CD4-positive, CD25-positive, alpha-beta regulatory T cell (primary cell): ENCODE measurements at places on chromosomes 13 and 19. TPM values are rescaled to one million over a fixed set of nuclear protein-coding genes. Genes with fewer than 3 reads are reported as not detected.

GRCh38 chr13:30615481-30615865 is 2.2 kb upstream of the USPL1 start:
- H3K27ac ChIP-seq, result peak overlapping the region; percentile 99
- H3K4me3 ChIP-seq, result peak overlapping the region; percentile 98

Gene KLK14
- 0.35 TPM for total RNA-seq

DNA sequence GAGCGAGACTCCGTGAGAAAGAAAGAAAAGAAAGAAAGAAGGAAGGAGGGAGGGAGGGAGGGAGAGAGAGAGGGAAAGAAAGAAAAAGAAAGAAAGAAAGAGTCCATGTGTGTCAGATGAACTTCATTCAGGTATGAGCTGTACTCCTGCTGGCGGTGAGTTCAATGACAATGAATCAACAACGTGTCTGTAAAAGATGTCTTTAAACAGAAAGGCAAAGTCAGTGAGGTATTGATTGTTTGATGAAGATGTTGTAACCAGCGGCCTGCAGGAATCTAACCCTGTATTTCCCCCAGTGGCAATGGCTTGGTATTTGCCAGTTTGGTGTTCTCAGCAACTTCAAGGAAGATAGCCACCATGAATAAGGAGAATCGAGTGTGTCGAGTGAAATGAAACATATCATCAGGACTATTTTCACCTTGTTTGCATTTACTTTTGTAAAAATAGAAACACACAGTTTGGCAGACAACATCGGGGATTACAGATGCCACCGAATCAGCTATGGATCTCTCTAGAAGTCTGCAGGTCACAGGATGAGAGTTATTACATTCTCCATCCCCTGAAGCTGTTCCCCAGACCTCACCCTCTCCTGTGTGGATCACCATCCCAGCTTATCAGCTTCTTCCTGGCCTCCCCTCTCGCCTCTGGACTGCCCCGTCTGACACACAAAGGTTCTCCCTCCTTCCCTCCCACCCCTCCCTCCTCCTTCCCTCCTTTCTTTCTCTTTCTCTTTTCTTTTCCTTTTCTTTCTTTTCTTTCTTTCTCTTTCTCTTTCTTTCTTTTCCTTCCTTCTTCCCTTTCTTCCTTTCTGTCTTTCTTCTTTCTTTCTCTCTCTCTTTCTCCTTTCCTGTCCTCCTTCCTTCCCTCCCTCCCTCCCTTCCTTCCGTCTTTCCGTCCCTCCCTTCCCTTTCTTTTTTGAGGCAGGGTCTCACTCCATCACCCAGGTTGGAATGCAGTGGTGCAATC is 8.2 kb upstream of the SBK3 start:
- H3K27me3 ChIP-seq, result no peaks in the 10 kb centered on the region
- no peak overlapping the region for H3K27ac ChIP-seq
- H3K4me3 ChIP-seq, result no peak overlapping the region
- H3K36me3 ChIP-seq, result no peaks in the 10 kb centered on the region

- H3K27me3 ChIP-seq, result no peaks in the 10 kb centered on the region
- DNase-seq, result no peak
- peaks cover 17% of the 10 kb centered on the region for H3K36me3 ChIP-seq
These were observed 1.3 kb downstream of the TPP2 start for GRCh38 chr13:102598061-102598460.

Gene DZIP1
- total RNA-seq, result not detected

DNA sequence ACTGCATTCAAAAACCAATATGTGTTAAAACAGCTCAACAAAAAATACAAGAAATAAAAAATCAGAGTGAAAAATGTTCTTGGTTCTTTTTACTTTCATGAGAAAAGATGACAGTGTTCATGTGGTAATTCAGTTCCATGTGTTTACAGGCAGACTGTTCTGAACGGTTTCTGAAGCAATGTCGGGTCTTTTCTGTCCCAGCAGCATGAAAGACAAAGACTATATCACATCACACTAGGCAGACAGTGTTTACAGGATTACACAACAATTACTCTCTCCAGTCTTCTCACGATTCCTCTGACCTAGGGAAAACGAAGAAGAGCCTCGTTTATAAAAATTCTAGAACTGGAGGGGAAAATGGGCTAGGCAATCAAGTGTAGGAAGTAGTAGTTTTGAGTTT is 83.4 kb downstream of the UBL3 start:
- peaks cover 50% of the 10 kb centered on the region for H3K36me3 ChIP-seq
- no peak overlapping the region for H3K27ac ChIP-seq
- H3K4me1 ChIP-seq, result peaks cover 7% of the 10 kb centered on the region
- H3K4me3 ChIP-seq, result no peak overlapping the region
- no peak for DNase-seq
- H3K27me3 ChIP-seq, result no peaks in the 10 kb centered on the region

DNA sequence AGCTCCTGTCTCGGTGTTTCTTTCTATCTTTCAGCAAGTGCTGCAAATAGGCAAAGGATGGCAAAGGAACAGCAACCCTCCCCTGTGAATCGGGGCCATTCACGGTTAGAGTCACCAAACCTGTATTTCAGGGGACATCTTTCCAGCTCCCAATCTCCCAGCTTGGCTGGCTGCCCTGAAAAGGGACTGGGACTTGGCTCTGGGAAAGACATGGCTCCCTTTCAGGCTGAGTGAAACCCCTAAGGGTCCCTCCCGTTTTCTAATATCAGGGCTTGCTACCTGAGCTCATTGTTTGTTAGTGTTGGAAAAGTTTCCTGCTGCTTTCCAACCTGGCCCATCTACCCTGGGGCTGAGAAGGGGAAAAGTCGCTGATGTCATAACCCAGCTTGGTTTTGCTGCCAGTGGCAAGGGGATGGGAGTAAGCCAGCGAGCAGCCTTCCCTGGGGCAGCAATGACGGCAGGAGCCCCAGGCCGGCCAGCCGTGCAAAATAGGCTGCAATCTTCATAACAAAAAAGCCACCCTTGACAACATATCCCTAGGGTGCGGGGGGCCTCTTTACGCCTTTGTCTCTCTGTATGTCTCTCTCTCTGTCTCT is 29.9 kb downstream of the SERP2 start:
- H3K4me3 ChIP-seq, result no peak overlapping the region
- no peaks in the 10 kb centered on the region for H3K27me3 ChIP-seq
- H3K4me1 ChIP-seq, result no peaks in the 10 kb centered on the region

DNA sequence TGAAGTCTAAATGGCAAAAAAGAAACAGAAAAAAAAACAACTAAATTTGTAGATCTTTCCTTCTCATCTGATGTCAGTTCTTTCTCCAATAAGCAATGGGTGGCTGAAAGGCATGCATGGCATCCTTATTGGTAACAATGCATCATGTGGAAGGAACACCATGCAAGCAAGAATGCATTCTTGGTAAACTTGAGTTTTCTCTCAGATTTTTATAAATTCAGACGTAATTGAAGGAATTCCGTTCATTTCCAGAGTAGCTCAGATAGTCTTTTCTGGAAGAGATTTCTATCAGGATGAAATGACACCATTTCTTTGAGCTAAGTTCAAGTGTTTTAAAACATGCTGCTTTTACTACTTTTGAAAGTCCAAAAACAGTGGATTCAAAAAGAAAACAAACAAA is 373.0 kb downstream of the COG6 start:
- no peak overlapping the region for H3K4me3 ChIP-seq
- H3K27ac ChIP-seq, result no peak overlapping the region
- no peaks in the 10 kb centered on the region for H3K36me3 ChIP-seq
- no peak for DNase-seq

DNA sequence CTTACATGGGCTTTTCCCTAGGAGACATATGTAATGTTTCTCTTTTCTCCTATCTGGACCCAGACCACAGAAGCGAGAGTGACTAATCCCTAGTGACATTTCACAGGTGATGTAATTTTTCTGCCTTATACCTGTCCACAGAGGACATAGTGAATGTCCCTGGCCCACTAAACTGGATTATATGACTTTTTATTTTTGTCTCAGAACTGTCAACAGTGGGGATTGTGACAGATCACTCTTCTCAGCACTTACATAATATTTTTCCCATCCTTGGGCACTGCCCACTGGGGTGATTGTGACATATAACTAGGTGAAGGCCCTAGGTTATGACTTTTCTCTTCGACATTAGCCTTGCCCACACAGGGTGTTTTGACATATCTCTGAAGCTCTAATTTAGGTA is 7.9 kb upstream of the ZNF726 start:
- no peak overlapping the region for H3K4me3 ChIP-seq
- no peak overlapping the region for H3K27ac ChIP-seq
- no peaks in the 10 kb centered on the region for H3K27me3 ChIP-seq
- no peaks in the 10 kb centered on the region for H3K36me3 ChIP-seq
- no peak for DNase-seq

- H3K4me1 ChIP-seq, result peaks cover 12% of the 10 kb centered on the region
- H3K36me3 ChIP-seq, result no peaks in the 10 kb centered on the region
- H3K27ac ChIP-seq, result no peak overlapping the region
These were observed 7.5 kb upstream of the NFIX start for GRCh38 chr19:12987781-12988180.

- H3K36me3 ChIP-seq, result no peaks in the 10 kb centered on the region
- no peaks in the 10 kb centered on the region for H3K27me3 ChIP-seq
- H3K27ac ChIP-seq, result no peak overlapping the region
- no peak overlapping the region for H3K4me3 ChIP-seq
- no peak for DNase-seq
These were observed 6.7 kb upstream of the RANBP3 start for GRCh38 chr19:5984600-5984999.

DNA sequence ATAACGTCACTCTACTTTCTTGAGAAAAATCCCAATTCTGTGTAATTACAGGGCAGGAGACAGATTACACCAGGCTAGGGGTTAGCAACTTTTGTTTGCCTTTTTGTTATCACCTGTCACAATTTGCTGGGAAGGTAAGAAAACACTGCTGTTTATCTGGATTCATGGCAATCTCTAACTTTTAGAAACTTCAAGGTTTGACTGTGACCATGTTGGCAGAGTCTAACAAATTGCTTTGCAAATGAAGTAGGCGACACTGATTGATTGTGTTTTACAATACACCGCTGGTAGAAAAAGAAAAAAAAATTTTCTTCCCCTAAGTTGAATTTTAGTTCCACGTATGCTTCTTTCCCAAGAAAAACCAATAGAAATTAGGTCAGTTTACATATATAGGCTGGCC is 10.4 kb upstream of the PDX1 start:
- H3K4me3 ChIP-seq, result no peak overlapping the region
- no peaks in the 10 kb centered on the region for H3K36me3 ChIP-seq
- peaks cover 14% of the 10 kb centered on the region for H3K27me3 ChIP-seq
- H3K4me1 ChIP-seq, result no peaks in the 10 kb centered on the region
- no peak overlapping the region for H3K27ac ChIP-seq

DNA sequence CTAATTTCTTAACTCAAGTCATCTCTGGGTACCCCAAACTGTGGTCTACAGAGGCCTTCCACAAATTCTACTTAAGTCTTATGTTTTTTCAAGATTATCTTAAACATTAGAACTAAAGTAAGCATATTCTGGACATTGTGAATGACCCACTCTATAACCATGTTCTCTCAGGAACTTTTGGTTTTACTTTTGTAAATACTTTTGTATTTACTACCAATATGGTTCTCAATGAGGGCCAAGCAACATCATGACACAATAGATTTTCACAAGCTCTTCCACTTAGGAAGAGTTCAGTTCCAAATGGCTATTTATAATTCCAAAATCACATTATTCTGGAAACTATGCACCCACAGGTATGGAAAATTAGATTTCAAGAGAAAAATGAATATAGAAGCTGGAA is 10.8 kb downstream of the DIAPH3 start:
- no peaks in the 10 kb centered on the region for H3K27me3 ChIP-seq
- DNase-seq, result no peak
- peak overlapping the region; percentile 49 for H3K4me3 ChIP-seq
- no peak overlapping the region for H3K27ac ChIP-seq
- no peaks in the 10 kb centered on the region for H3K36me3 ChIP-seq
- H3K4me1 ChIP-seq, result peaks cover 3% of the 10 kb centered on the region

- H3K27me3 ChIP-seq, result no peaks in the 10 kb centered on the region
- H3K4me1 ChIP-seq, result peaks cover 23% of the 10 kb centered on the region
- no peak for DNase-seq
- no peak overlapping the region for H3K27ac ChIP-seq
- H3K36me3 ChIP-seq, result peaks cover 15% of the 10 kb centered on the region
- no peak overlapping the region for H3K4me3 ChIP-seq
These were observed 11.9 kb downstream of the LSM4 start for GRCh38 chr19:18310966-18311365.

- no peak overlapping the region for H3K4me3 ChIP-seq
- H3K27ac ChIP-seq, result no peak overlapping the region
- no peak for DNase-seq
- H3K36me3 ChIP-seq, result no peaks in the 10 kb centered on the region
These were observed 82.5 kb upstream of the FGF14 start for GRCh38 chr13:102484329-102484728.

Gene AP2S1
- total RNA-seq, result 41.5 TPM

Gene SERPINE3
- total RNA-seq, result not detected

DNA sequence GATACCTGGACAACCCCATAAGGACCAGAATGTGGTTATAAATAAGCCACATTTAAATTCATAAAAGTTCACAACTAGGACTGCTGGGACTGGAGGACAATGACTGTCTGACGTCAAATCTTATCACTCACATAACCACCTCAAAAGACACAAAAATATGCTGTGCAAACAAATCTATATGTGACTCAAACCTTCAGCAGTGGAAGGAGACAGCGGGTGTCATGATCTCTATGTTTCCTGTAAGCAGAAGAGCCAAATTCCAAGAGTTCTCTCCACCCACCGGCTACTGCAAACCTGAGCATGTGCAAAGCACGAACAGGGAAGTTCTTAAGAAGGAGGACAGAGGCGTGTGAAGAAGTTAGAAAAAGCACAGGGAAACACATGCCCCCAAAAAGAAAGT is 113.2 kb downstream of the MYCBP2 start:
- H3K27ac ChIP-seq, result no peak overlapping the region
- H3K36me3 ChIP-seq, result peaks cover 82% of the 10 kb centered on the region
- DNase-seq, result no peak

DNA sequence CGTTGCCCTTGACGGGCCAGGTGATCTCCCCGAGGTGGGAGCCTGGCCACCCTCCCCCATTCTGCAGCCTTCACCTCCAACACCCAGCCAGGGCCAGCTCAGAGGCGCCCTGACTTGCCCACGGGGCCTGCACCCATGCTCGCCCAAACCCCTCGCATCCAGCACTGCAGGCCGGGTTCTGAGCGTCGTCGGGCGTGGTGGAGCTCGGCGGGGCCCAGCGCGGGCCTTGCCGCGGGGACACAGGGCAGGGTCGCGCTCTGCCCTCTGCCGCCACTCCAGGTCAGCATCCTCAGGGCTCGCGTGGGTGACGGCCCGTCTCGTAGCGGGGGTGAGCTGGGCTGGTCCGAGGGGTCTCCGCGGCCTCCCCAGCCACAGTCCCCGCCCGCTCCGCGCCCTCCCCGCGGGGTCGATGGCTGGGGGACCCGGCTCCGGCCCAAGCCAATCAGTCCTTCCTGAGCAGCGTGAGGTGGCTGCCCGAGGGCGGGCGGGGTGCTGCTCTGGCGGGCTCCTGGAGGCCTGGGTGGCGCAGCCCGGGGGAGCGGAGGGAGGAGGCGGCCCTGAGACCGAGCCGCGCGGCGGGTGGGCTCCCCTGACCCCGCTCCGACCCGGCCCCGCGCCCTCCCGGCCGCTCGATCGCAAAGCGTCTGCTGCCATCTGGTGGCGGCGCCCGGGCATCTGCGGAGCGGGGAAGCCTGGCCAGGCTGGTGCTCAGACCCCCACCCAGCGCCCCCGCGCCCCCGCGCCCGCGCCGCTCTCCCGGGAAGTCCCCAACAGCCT is 61.4 kb downstream of the CCNE1 start:
- H3K27ac ChIP-seq, result no peak overlapping the region
- H3K36me3 ChIP-seq, result no peaks in the 10 kb centered on the region
- DNase-seq, result peak; percentile 52
- no peak overlapping the region for H3K4me3 ChIP-seq
- peaks cover 5% of the 10 kb centered on the region for H3K27me3 ChIP-seq

Gene IGSF23
- not detected for total RNA-seq
